ENCODE measurements at places on chromosomes 1 and 21.

DNA sequence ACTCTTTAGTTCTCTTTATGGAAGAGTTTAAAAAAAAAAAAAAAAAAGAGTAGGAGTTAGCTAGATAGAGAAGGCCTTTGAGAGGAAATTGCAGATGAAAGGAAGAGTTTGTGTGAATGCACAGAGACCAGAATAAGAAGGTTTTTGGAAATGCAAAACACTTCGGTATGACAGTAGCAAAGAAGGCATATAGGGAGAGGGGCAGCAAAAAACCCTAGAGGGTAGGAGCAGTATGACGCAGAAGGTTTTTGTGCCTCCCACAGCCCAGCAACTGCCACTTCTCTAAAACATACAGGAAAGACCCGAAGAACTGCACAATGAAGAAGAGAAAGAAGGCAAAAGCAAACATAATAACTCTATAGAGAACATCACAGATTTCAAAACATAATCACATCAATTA is 84.3 kb downstream of the WDR64 start:
- peak; percentile 23 for DNase-seq

DNA sequence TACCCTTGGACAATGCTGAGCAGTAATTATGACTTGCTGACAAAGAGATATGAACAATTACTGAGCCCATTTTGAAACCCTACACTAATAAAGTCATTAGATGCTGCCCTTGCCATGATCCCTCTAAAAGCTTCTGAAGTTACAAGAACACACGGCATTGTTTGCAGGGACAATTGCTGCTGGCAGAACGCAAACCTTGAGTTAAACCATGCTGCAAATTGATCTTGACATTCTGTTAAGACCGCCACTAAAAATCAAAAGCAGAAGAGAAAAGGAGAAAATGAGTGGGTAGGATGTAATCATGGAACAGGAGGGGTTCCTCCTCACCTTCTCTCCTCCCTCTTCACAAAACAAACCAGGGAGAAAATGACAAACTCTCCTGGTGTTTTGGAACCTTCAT is 136.2 kb upstream of the DMRTA2 start:
- DNase-seq = no peak

GRCh38 chr1:78577257-78578100 is 42.8 kb upstream of the IFI44L start:
- no peak for DNase-seq

- no peak for DNase-seq
Measured at GRCh38 chr1:111497592-111497991, 5.8 kb downstream of the ADORA3 start.

DNA sequence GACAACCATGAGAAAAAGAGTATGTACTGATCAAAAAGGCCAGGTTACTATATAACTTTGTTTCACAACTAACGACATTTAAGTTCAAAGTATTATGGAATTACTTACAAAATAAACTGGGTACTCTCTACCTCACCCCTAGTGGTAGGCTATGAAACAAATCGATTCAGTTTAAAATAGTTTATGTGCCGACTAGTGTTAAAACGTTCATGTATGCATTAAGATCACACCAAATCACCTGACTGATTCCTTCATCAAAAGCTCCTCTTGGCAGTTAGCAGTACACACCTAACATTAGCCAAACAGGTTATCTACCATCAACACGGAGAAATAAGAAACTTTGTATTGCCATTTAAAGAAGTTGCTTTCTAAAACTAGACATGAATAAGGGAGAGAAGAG is 137.1 kb downstream of the AKT3 start:
- DNase-seq = no peak

GRCh38 chr1:87196110-87196827 is 132.4 kb upstream of the LMO4 start:
- no peak for DNase-seq

- DNase-seq = no peak
Measured at GRCh38 chr1:59089922-59090457, 206.9 kb upstream of the FGGY start.

DNA sequence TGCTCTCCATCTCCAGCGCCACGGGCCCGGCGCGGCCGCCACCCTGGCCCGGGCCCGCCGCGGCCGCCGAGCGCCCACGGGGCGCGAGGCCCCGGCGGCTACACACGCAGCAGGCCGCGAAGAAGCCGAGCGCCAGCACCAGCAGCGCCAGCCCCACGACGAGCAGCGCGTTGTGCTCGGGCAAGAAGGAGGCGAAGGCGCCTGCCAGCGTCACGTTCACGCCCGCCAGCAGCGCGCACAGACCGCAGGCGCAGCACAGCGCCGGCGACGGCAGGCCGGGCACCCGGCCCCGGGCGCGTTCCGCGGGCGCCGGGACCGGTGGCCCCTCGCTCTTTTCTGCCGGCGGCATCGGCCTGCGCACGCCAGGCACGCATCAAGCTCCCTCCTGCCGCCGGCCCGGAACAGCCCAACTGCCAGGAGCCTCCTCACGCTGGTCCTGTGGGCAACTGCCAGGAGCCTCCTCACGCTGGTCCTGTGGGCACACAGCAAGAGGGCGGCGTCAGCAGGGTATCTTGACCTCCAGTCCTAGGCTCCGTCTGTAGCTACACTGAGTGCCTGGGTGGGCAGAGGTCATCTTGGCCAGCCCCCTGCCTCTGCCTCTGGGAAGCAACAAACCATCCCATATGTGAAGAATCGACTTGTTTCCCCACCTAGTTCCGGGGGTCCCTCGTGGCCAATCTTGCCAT is 18.1 kb downstream of the KNCN start:
- DNase-seq = peak; percentile 63

DNA sequence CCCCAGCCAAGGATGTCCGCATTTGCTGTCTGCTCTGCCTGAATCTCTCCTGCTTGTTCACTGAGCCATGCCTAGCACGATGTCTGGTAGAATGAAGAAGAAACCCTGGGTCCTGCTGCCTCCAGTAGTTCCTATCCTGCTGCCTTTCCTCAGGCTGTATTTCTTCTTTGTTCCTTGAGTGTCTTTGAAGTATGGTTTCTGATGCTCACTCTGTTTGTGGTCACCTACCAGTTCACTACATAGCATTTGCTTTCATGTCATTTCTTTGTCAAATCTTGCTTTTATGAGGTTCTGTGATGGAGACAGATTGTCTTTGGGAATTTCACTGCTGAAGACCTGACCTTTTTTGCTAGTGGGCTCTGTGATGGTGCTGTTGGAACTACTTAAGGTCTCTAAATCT is 5.9 kb downstream of the UCK2 start:
- DNase-seq = no peak

GRCh38 chr1:98387701-98388100 is 273.8 kb upstream of the SNX7 start:
- no peak for DNase-seq

- DNase-seq = no peak
Measured at GRCh38 chr1:195173753-195174152, 1434.5 kb downstream of the KCNT2 start.

DNA sequence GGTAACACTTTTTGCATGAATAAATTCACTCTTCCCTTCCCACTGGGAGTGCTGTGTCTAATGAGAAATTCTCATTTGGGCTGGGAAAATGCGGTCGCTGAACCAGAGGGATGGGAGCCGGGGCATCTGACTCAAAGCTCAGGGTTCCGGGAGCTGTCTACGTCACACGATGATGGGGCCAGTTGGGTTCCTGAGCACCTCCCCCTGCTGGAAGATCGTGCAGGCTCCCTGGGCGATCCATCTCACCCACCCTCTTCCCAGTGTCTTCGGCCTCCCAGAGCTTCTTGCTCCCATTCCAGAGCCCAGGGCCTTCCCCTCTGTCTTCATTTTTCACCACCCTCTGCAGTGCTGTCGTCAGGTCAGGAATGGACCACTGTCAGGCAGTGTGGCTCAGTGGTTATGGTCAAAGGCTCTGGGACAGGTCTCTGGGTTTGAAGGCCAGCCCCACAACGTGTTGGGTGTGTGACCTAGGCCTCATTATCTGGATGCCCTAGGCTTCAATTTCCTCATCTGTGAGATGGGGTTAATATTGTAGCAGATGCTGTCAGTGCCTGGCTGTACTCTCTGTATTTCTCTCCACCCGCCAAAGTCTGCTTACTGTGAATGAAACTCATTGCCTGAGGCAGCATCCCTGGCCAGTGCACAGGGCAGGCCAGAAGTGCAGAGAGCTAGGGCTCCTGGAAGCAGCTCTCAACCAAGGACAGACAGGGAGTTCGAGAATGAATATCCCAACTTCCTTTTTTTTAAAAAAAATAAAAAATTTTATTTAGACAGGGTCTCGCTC is 31.8 kb downstream of the IGSF21 start:
- DNase-seq = peak; percentile 34

DNA sequence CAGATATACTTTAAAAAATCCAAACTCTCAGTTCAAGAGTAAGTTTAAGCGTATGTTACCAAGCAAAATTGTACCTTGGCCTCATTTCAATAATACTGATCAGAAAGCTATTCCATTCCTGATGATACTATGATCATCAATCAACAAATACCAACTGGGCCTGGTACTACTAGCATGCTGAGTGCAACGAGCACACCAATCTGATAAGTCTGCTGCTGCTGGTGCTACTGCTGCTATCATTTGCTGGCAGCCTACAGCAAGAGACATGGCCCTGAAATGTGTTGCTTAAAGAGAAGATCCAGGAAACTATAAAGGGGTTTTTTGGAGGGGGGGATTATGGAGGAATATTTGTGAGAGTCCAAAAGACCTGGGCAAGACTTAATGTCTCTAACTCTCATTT is 39.7 kb downstream of the NME7 start:
- DNase-seq = no peak

GRCh38 chr1:209202830-209203532 is 380.5 kb upstream of the CAMK1G start:
- peak; percentile 55 for DNase-seq

DNA sequence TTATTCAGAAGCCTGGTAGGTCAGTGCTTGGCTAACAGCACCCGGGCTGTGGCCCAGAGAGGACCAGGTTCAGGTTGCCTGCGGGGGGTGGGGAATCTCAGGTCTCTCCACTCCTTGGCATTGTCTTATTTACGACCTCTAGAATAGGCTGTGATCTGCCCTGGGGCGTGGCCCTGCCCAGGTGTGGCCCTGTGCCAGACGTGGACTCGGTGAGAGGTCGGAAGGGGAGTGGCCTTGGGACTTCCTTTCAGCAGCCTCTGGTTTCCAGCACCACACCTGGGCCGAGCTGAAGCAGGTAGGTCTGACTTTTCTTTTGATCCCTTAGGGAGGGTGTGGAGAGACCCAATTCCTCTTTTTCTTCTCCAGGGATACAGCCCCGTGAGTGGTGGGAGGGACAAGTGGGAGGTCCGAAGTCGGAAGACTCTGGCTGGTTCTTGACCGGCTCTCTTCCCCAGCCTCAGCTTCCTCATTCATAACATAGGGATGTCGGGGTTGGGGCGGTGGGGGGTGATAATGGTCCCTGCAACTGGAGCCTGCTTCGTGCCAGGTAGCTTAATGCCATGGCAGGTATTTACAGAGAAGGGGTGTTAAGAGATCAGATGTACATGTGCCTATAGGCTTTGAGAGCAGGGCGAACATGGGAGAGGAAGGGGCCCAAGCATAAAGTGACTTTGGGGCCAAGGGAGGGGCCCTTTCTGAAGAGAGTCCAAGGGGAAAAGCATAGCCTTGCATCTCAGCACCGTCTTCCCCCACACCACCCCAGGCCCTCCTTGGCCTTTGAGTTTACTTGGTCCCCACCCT is 16.5 kb downstream of the ACOT11 start:
- peak; percentile 43 for DNase-seq

DNA sequence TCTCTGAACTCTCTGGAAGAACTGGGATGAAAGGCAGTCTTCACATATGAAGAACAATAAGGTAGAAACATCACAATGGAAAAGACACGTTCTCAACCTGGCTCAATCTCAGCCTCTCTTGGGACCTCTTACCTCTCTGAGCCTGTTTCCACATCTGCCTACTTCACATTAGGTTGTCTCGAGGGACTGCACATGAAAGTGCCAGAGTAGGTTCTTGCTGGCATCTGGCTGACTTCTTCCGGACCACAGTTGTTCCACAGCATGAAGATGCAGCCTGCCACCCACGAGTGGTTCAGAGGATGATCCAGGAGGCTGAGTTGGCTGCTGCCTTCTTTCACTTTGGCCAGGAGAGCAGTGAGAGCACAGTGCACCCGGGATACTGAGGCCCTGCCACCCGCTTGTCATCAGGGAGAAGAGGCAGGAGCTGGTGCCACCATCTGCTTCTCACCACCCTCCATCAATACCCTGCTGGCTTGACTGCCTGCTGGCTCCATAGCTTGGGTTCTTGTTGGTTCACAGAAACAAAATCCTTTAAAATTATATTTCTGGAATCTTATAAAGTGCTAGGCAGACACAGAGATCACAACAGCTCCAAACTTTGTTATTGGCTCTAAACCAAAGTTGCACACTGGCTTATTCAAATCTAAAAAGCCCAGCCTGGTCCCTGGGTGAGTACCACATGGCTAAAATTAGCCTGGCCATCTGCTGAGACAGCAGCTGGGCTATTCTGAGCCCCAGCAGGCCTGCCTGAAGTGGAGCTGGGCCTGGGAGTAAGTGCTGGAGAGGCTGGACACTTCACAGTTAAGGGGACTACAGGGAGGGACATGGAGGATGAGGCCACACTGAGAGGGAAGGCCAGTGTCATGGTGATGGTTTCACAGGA is 46.9 kb upstream of the LIN9 start:
- no peak for DNase-seq

DNA sequence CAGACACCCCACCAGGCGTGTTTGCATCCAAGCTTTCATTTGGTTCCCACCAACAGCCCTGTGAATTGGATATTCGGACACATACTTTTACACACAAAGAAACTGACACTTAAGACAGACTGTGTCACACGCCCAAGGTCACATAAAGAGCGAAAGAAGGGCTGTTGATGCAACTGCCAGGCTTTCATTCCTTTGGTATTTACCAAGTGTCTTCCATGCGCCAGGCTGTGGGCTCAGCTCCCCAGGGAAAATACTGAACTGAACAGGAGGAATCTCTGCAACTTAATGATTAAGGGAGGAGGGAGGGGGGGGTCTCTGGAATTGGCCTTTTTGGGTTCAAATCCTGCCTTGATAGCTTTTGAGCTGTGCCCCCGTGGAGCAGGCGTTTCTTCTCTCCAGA is 122.8 kb downstream of the ACTL8 start:
- DNase-seq = no peak

- no peak for DNase-seq
Measured at GRCh38 chr1:229410370-229410691, 23.6 kb downstream of the ACTA1 start.

DNA sequence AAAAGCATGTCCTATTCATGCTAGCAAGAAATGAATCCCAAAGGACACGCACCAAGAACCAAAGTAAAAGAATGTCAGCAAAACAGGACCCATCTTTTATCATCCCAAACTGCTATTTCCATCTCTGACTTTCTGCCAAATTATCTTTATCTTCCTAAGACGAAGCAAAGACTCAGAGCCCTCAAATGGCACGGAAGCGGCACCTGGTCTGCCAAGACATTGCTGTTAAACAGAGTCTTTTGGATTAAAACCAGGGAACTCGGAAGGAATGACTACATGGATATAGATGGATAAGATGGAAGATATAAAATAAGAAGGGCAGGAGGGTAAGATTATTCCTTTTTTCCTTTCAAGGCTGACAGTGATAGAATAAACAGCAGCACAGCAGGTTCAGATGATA is 60.8 kb upstream of the LBR start:
- DNase-seq = no peak
